Stimulated activated CD8-positive, alpha-beta memory T cell treated with anti-CD3 and anti-CD28 coated beads, Interleukin-2, amount 100 ng/mL, for 1 hour (primary cell): ENCODE measurements at places on chromosomes 6 and 20.

GRCh38 chr20:50371878-50372769 lies 138.1 kb upstream of the PTPN1 start:
- no peak for DNase-seq

GRCh38 chr20:40991181-40991889 lies 37.3 kb upstream of the TOP1 start:
- no peak for DNase-seq

DNA sequence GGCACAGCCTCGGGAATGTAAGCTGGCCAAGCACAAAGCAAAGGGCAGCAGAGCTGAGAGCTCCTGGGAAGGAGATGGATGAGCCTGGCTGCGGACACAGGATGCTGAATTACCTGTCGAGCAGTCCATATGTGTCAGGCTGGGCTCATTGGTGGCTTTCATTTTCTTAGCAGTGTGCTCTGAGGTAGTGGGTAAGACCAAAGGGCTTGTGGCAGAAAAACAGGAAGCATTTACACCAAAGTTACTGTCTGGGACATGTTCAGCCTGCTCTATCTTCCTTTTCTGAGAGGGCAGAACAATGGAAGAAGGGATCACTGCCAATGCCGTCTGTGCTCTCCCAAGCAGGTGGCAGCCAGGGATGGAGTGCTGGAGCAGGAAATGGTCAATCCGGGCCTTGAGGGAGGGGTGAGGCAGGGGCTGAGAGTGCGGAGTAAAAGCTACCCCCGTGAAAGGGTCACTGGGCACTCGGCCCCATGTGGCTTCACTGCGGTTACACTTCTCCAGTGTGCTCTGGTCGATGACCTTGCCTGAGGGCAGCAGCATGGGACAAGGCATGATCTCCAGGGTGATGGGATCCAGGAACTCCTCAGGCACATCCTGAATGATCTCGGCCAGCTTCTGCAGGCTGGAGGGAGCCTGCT lies 36.9 kb upstream of the AVP start:
- no peak for DNase-seq

DNA sequence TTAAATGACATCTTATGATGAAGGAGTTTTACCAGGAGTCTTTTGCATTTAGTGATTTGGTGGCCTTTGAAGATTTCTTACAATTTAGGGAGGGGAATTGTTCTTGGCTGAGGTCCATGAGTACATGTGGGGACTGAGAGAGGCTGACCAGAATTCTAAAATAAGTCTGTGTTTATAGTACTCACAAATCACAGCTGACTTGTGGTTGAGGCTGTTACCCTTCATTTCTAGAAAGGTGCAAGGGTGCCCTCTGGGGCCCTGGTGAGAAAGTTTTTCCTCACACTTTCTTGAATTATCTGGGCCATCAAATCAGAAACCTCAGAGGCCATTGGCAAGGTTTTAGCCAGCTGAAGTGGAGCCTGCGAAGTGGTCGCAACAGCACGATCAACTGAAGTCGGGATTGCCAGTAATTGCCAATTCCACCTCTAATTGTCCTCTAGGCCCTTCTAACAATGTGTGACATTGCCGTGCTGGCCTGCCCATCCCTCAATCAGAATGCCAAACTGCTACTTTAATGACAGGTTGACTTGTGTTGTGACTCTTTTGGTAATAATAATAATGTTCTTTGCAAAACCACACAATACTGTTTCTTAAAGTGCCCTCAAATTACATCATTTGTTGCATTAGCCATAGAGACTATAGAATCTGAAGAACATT lies 221.6 kb downstream of the OGFRL1 start:
- DNase-seq: no peak

DNA sequence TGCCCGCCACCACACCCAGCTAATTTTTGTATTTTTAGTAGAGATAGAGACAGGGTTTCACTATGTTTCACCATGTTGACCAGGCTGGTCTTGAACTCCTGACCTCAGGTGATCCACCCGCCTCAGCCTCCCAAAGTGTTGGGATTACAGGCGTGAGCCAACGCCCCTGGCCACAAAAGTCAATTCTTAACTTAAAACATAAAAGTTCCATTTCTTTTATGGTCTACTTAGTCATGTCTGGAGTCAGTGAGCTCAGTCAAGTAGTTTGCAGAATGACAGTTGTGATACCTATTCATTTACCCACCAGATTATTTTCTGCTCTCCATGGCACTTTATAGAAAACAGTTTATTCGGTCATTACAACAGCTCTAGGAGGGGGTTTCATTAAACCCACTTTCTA lies 103.1 kb upstream of the ESR1 start:
- DNase-seq: no peak

- no peak for DNase-seq
Measured at GRCh38 chr6:56995347-56995902, 40.5 kb downstream of the BEND6 start.

- no peak for DNase-seq
Measured at GRCh38 chr6:132511831-132512220, 1.1 kb downstream of the STX7 start.

DNA sequence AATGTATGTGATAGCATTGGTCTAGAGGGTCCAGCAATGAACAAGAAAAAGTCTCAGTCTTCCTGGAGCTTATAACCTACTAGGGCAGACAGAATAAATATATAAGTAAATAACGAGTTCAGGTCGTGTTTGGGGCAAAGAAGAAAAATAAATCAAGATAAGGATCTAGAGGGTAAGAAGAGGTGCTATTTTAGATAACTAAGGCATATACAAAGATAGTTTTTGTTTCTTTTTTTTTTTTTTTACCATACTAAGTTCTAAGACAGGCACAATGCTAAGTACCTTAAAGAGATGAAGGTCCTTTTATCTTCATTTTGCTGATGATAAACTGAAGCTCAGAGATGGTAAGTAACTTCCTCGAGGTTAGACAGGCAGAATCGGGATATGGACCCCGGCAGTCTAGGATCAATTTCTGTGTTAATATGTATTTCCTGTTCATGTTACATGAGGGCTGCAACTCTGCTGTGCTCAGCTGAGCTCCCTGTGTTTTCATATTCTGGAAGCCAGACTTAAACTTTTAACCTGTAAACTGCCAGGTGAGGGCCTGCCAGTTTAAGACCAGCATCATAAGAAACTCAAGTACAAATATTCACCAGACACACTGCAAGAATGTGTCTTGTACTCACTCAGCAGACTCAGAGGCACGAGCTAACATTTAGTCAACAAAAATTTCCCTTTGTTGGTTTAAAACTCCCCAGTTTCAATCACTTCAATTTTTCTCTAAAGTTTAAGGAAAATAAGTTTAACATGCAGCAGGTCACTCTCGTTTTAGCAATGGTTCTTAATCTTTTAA lies 23.3 kb downstream of the SESN1 start:
- no peak for DNase-seq

- no peak for DNase-seq
Measured at GRCh38 chr6:135567375-135568083, 70.0 kb upstream of the AHI1 start.

GRCh38 chr20:38452880-38453624 lies 17.9 kb upstream of the SNHG17 start:
- DNase-seq: no peak

- DNase-seq: no peak
Measured at GRCh38 chr20:61664556-61665320, 400.9 kb downstream of the TAF4 start.

DNA sequence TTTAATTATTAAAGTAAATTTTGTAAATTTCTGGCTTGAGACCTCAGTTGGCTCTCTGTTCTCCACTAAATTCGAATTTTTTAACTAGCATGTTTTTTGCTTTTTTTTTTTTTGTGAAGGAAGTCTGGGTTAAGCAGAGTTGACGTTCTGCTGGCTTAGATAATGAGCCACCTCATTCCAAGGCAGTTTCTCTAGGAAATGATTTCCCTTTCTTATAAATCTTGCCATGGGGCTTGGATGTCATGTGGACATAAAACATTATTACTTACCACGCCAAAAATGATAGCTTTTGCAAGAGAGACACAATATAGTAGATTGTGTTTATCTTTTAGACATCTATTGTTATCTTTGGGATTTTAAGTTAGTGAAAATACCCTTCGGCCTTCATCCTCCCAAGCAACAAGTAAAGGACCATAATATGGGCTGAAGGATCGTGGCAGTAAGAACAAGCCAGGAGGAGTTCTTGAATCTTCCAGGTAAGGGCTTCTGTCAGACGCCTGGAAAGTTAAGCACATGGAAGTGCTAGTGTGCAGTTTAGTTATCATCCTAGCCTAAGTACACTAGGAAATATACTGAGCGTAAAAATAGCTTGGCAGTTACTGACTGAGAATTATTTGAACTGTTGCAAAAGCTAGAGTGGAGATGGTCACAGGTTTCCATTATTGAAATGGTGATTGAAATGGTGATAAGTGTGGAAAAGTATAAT lies 30.7 kb downstream of the ADGRG6 start:
- DNase-seq: no peak

DNA sequence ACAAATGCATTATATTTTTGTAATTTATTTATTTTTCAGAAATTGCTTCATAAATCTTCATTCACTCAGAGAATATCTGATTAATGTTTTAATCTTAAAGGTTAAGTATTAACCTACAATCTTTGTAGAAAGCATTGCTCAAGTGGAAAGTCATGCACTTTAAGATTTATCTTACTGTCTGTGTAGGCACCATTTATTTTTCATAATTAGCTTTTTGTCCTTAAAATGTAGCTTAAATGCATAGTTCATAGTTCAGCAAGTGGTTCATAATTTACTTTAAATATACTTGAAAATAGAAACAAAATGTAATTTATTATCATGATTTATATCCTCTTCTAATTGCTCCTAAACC lies 397.3 kb downstream of the LAMA2 start:
- no peak for DNase-seq

- no peak for DNase-seq
Measured at GRCh38 chr6:116799945-116800344, 28.9 kb downstream of the GPRC6A start.

DNA sequence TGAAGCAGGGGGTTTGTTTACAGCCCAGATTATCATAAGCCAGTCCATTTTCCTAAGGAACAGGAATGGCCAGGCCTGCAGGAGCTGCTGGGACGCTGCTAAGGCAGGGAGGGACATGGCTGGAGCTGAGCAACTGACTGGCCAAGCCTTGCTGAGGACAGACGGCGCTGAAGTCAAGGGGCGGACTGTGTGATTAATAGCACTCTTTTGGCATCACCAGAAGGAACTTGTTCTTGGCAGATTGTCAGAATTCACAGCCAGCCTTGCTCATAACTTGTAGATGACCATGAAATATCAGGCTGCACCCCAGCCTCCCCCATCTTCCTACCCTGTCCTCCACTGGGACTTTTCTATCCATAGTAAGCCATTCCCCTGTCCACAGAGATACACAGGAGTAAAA lies 218.8 kb upstream of the RNF24 start:
- no peak for DNase-seq

DNA sequence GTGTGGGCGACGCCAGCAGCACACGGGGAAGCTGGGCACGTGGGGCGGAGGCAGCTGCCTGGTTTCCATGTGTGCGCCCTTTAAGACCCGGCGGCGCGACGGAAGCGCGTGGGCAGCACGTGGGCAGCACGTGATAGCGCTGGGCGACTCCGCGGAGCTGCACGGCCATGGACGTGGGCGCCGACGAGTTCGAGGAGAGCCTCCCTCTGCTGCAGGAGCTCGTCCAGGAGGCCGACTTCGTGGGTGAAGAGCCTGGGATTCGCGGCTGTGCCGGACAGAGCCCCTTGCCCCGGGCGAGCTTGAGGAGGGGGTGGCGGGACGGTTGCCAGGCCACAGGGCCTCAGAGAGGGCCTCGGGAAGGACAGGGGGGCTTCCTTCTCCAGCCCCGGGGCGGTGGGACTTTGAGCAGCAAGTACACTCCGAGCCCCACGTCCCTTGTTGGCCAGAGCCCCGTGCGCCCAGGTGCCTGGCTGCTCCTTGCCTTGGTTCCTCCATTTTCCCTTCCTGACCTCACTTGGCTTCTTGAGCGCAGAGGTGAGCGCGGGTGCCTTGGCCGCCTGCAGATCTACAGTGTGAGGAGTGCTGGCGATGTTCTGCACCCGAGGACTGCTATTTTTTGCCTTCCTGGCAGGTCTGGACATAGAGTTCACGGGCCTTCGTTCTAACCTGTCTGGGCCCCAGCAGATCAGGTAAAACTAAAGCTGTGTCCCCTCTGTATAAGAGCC lies at the start of gene PNLDC1:
Gene PNLDC1, plus strand, starts transcription at position 136 of the 725 bp plus-strand sequence. Its CDS starts 32 bp downstream, at position 168.
- DNase-seq: no peak

- DNase-seq: no peak
Measured at GRCh38 chr6:104201557-104201956, 658.2 kb downstream of the HACE1 start.

GRCh38 chr6:97925504-97925903 lies 642.5 kb upstream of the MMS22L start:
- DNase-seq: no peak

- DNase-seq: no peak
Measured at GRCh38 chr6:26597821-26598220, 1.1 kb downstream of the ABT1 start.

- peak; percentile 33 for DNase-seq
Measured at GRCh38 chr6:32192608-32193039, at the start of gene GPSM3. Gene GPSM3 (minus strand): TSS chr6:32192643. CDS start chr6:32192513, 130 bp downstream.

DNA sequence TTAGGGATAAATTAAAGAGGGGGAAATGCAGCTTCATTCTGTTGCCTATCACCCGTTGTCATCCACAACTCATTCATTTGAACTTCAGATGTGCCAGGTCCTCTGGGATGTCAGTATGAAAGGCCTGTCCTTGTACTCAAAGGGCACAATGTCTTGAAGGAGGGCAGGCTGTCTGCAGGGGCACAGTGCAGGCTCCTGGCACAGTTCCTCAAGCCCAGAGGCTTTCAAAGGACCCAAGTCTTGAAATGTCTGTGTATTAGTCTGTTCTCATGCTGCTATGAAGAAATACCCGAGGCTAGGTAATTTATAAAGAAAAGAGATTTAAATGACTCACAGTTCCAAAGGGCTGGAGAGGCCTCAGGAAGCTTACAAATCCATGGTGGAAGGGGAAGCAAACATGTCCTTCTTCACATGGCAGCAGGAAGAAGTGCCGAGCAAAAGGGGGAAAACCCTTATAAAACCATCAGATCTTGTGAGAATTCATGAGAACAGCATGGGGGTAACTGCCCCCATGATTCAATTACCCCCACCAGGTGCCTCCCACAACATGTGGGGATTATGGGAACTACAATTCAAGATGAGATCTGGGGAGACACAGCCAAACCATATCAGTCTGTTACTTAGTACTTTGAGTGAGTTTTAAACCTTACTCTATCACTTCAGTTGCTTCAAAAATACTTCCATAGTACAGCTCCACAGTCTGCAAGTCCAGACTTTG lies 9.4 kb downstream of the SNX9 start:
- no peak for DNase-seq

- DNase-seq: no peak
Measured at GRCh38 chr6:14075095-14075503, 42.5 kb upstream of the CD83 start.

- no peak for DNase-seq
Measured at GRCh38 chr6:122753000-122753687, 26.4 kb upstream of the FABP7 start.

DNA sequence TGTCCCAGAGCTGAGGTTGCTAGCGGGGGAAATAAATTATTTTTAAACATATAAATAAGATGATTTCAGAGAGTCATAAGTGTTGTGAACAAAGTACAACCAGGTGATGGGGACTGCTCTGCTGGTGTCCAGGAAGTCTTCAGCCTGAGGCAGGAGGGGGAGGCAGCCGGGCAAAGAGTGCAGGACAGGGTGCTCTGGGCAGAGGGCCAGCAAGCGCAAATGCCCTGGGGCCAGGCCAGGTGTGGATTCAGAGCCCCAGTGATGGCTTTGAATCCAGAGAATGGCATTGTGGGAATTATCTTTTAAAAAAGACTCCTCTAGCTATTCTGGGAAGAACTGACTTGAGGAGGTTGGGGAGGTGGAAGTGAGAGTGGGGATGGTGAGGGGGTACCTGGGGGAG lies 1.6 kb downstream of the CLPSL1 start:
- DNase-seq: no peak

GRCh38 chr6:68069921-68070710 lies 565.0 kb upstream of the ADGRB3 start:
- DNase-seq: no peak

- no peak for DNase-seq
Measured at GRCh38 chr20:54188132-54188849, 14.5 kb upstream of the CYP24A1 start.
